NCI-H187 (cell line): ENCODE measurements at places on chromosomes 16 and 17.
A peak's percentile ranks its signal among the peaks of the same experiment; 100 is the strongest.

DNA sequence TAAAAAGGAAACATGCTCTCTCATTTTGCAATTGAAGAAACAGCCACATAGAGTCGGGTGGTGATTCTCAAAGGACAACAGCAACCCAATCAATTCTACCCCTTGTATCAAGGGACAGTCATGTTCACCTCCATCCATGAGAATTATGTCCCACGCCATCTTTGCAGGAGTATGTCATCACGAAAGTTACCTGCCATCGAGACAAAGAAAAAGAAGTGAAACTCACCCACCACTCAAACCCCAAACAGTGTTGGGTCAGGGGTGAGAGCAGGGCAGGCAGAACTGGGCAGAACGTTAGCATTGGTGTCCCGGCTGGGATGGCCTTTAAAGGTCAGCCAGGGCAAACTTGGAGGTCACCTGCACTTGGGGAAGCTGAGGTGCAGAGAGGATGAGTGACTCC is 24.2 kb upstream of the HNF1B start:
- no peak for DNase-seq

DNA sequence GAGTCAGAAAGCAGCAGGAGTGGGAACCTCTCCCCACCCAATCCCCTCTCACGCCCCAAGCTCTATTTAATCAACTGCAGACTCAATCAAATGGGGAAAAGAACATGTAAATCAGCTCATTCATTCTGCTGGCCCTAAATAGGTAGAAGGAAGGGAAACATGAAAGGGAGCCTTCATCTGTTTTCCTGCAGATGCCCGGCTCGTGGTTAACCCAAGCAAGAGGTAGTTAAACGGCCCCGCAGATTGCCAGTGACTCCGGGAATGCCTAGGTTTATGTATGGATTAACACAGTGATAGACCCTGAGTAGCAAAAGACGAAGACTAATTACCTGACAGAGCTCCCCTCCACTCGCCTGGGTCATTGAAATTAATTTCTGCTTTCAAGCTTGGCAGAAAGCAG is 542.0 kb downstream of the WWOX start:
- no peak for DNase-seq

DNA sequence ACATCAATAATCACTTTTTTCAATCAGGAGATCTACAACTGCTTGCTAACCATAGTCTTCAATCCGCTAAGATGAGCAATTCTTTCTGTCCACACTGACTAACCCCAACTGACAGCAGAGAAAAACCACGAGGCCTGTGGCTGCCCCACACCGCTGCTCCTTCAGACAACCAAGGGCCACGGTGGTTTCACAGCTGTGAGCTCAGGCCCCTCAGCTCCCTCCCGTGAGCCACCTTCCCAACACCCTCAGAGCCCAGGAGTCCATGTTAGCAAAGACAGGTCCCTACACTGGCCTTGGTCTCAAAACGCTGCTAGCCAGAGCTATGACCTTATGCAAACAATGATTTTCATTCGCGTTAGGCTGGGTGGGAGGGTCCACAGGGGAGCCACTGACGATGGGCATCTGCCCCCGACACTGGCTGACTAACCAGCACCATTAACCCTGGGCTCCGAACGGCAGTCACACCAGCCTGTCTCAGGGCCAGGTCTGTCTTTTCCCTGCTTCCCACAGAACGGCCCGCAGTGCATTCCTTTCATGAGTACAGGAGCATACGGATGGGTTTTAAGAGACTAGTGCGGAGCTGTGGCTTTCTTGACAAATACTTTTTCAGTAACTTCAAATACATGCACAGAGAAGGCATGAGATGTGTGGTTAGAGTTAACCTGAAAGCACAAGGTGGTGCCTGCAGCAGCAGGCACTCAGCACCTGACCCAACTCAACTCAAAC is 67.3 kb downstream of the ANKRD11 start:
- no peak for DNase-seq

GRCh38 chr17:80961541-80962330 is 29.9 kb upstream of the CHMP6 start:
- no peak for DNase-seq

GRCh38 chr17:82627405-82627804 is 20.8 kb downstream of the WDR45B start:
- no peak for DNase-seq

GRCh38 chr16:4566144-4566543 is 10.0 kb downstream of the C16orf96 start:
- no peak for DNase-seq

DNA sequence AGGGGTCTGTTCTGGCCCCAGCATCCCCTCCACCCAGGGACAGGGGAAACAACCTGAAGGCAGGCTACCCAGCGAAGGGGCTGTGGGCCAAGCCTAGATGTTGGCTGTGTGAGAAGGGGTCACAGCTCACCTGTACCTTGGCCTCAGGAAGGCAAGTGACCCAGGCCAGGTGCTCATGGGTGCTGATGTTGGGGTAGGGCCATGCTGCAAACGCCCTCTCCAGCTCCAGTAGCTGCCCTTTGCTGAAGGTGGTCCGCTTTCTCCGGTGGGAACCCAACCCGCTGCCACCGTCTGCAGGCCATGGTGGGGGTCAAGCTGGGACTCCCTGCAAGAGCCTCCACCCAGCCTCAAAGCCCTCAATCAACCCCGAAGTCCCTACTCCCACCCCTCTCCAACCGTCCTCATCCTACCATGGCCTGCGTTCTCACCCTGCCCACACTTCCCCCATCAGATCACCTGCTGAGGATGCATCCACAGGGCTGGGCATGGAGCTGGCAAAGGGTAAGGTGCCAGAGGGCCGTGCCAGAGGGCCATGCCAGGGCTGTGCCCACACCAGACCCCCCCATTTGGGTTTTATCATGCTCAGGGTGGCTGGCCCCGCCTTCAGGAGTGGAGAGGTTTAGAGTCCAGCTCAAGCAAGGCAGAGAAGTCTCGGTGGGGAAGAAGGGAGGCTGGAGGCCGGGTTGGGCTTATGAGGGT is at the start of gene SEBOX:
Gene SEBOX (minus strand): TSS at position 535 of the 699 bp plus-strand sequence. CDS start 48 bp downstream, at position 487.
- DNase-seq = no peak

DNA sequence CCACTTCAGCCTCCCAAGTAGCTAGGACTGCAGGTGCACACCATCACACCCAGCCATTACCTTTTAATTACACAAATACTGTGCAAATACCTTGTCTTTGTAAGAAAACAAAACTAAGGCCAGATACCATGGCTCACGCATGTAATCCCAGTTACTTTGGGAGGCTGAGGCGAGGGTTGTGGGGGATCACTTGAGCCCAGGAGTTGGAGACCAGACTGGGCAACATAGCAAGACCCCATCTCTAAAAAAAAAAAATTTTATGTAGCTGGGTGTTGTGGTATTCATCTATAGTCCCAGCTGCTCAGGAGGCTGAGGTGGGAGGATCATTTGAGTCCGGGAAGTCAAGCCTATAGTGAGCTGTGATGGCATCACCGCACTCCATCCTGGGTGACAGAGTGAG is 151.6 kb downstream of the CLEC16A start:
- DNase-seq = no peak

GRCh38 chr16:51035110-51035498 is 116.0 kb downstream of the SALL1 start:
- no peak for DNase-seq

DNA sequence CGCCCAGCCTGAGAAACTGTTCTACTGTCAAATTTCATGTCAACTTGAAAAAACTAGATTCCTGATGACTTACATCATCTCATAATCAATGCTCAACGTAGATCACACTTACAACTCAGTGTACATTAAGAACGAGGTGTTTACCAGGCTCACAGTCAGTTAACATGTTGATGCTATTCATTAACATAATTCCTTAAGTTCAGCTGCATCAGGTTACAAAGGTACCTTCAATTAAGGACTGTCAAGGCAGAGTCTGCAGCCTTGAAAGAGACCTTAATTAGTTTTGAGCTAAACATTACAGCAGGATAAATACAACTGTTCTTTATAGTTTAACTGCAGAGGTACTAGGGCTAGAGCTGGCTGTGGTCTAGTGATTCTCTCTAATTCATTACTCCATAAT is 1.9 kb downstream of the GNA13 start:
- no peak for DNase-seq

- DNase-seq = no peak
These were observed 15.8 kb upstream of the RBBP6 start for GRCh38 chr16:24523569-24523968.

- DNase-seq = no peak
These were observed 1.6 kb upstream of the KRT34 start for GRCh38 chr17:41383690-41384089.

DNA sequence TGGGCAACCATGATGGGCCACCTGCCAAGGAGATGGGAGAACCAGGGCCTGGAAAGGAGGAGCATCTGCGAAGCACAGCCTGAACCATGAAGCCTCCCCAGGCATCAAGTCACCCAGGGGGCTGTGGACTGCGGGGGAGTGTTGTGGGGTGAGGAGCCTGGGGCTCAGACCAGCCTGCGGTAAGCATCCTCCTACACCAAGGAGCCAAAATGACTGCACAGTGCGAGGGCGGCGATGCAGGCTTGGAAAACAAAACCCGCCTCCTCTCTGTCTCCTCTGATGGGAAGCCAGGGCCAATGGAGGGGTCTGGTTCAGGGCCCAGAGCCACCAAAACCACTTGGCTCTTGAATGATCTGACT is 18.1 kb upstream of the MAF start:
- no peak for DNase-seq

GRCh38 chr16:73000907-73001521 is 46.9 kb downstream of the ZFHX3 start:
- DNase-seq = no peak

DNA sequence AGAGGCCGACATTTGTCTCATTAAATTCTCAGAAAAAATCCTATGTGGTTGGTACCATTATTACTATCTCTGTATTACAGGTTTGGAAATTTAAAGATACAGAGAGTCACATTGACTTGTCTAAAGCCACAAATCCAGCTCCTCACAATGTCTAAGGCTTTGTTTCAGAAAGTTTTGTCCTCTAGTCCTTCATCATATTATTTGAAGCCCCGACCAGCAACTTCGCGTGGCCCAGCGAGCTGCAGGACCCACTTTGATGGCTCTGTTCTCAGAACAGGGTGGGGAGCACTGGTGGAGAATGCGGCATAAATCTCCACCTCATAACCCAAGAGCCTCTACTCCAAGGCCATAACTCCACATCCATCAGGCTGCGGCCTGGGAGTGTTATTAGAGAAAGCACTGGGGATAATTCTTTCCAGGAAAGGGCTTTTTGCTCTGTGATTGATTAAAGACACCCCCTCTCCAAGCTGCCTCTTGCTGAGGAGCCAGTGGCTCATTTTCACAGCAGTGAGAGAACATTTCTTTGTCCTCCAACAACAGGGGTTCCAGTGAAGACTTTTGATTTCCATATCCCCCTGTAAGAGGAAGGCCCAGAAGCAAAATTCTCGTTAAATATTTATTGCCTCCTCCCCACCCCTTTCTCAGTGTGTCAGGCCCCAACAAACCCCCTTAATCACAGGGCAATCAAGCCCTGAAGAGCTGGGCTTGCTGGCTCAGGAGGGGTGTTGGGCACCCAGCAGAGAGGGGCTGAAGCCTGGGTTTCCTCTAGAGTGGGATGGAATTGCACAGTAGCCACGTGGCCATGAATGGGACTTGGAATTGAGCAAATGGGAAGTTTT is 113.7 kb upstream of the CDH11 start:
- no peak for DNase-seq

DNA sequence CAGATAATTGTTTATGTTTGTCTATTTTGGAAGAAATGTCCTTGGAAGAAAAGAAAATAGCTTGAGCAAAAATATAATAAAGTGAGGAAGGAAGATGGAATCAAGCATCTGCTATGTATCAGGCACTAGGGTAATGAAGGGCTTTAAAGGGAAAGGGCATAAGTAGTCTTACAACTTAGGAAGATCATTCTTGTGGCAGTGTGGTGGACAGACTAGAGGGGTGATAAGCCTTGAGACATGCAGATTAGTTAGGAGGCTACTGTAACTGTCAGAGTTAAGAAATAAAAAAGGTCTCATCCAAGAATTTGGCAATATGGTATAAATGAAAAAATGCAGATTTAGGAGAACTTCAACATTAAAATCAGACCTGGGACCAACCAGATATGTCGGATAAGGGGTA is 14.9 kb downstream of the FAM222B start:
- no peak for DNase-seq

- DNase-seq = peak; percentile 26
These were observed 14.3 kb downstream of the RAPGEFL1 start for GRCh38 chr17:40191237-40192208.

GRCh38 chr17:71922439-71922838 is 198.4 kb upstream of the SOX9 start:
- DNase-seq = no peak

DNA sequence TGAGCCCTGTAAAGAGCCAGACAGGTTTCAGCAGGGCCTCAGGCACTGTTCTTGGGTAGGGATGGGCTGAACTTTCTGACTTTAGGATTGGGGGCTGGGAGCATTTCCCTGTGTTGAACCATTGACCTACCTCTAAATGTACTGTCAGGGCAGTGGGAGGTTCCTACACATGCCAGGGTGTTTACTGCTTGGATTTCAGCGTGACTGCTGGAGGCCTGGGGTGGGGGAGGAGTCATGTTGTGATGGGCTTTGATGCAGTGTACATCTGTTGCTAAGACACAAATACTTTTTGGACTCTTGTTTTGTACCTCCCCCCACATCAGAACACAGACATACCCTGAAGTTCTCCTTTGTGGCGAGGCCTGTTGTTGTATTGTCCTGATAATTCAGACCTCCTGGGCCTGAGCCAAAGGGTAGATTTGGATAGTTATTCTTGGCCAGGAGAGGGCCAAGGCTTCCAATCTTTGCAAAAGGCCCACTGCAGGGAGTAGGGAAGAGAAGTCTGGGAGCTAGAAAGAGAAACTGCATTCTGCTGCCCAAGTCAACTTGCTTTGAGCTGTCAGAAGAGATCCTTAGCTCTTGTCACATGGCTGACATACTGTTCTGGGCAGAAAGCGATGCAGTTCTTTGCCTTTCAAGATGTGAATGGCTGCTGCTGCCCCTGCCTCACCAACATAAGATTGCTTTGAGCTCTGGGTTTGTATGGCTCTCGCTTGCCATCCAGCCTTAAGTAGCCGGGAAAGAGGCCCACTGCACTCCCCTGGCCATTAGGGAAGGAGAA is 3.7 kb downstream of the NFE2L1 start:
- no peak for DNase-seq

DNA sequence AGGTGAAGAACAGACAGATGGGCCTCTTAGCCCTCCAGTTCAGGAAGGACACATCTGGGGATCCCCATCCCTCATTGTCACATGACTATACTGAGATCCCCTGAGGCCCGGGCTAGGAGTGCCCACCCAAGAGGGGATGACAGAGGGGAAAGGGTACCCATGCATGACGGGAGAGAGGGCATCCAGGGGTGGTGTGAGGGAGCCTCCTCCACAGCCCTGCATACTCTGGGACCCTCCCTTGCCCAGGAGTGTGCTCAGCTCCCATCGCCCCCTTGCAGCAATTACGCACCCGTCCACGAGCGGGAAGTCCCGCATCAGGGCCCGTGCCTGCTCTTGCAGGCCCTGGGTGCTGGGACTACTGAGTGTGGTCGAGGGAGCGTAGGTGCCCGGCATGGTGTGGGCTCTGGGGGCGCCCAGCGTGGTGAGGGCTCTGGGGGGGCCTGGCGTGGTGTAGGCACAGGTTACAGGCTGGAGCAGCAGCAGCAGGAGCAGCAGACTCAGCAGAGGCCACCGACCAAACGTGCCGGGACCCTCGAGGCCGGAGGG is 6.5 kb downstream of the DPEP2 start:
- DNase-seq = no peak
